ENCODE measurements at places on chromosomes 7 and 10. TPM values are rescaled to one million over a fixed set of nuclear protein-coding genes. Genes with fewer than 3 reads are reported as not detected.
A peak's percentile ranks its signal among the peaks of the same experiment; 100 is the strongest.

- DNase-seq = no peak
These were observed 495.2 kb downstream of the GLRX3 start for GRCh38 chr10:130631142-130632096.

DNA sequence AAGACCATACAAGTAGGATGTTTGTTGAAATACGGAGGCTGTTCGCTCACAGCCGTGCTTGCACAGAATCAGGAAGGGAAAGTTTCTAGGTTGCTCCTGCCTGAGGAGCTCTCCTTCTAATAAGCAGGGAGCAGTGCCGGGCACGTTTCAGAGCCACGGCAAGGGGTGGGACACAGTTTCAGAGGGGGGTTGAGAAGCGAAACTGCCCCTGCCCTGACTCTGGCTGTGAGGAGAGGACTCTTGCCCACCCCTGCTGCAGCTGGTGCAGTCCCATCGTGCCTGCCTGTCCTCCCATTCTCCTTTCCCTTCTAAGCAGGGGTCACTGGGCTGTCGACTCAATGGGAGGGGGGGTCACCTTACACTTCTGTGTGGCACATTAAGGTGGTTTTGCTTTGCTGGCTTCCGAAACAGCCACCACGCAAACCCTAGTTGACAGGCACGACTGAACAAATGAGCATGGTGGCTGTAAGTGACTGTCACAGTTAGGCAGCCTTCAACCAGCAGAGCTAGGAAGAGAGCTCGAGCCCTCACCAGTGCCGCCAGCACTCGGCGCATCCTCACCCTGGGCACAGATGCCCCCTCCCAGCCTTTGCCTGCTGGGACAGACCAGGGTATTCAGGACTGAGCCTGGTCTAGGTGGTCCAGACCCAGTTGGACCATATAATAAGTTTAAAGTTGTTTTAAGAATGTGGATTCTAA is 37.5 kb downstream of the ZNF467 start:
- no peak for DNase-seq

Gene SLC39A12
- not detected for total RNA-seq

- no peak for DNase-seq
These were observed 32.1 kb upstream of the PDSS1 start for GRCh38 chr10:26665080-26666048.

DNA sequence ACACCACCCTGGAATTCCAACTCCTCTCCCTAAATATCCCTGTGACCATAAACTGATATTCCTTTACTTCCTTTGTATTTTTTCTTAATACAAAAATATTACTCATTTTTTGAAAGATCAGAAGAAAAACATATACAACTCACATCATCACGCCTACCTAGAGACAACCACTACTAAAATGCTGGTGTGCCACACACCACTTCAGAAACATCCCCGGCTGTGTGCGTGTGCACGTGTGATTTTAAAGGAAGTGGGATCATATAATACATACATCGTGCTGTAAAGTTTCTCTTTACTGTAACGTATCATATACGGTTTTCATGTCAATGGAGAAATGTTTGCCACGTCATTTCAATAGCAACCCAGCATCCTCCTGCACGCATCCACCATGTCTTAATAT is 76.5 kb downstream of the ITIH5 start:
- no peak for DNase-seq

DNA sequence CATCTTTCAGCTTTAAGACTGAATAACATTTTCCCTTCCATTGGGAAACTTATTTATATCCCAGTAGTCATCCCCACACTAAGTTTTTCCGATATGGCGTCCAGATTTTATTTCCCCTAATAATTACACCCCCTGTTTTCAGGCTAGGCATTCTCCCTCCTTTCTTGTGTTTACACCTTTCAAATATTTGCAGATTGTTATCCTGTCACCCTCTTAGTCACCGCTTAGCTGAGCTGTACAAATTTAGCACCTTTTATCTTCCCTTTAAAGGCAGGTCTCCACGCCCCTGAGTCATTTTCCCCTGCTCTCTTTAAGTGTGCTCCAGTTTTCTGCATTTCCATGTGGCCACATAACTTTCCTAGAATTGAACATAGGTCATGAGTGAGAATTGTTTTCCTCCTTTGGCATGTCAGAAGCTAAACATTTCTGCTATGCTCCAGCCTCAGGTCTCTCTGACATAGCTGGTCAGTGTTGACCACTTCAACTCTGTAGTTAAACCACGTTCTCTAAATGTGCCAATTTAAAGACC is 47.4 kb downstream of the LRRC4 start:
- DNase-seq = peak; percentile 9

DNA sequence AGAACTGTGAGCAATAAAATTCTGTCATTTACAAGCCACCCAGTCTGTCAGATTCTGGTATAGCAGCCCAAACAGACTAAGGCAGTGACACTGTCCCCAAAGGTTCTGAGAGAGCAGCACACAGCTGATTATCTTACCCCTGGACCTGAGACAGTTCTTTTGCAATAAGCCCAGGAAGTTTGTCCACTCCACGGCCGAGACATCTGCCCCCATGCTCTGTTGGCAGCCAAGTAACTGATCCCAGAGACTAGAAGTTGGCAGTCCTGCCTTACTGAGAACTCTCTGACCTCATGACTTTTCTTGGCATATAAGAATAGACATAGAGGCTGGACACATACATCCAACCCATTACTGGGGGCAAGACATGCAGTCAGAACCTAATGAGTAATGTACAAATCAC is 243.0 kb upstream of the GRB10 start:
- DNase-seq = no peak

DNA sequence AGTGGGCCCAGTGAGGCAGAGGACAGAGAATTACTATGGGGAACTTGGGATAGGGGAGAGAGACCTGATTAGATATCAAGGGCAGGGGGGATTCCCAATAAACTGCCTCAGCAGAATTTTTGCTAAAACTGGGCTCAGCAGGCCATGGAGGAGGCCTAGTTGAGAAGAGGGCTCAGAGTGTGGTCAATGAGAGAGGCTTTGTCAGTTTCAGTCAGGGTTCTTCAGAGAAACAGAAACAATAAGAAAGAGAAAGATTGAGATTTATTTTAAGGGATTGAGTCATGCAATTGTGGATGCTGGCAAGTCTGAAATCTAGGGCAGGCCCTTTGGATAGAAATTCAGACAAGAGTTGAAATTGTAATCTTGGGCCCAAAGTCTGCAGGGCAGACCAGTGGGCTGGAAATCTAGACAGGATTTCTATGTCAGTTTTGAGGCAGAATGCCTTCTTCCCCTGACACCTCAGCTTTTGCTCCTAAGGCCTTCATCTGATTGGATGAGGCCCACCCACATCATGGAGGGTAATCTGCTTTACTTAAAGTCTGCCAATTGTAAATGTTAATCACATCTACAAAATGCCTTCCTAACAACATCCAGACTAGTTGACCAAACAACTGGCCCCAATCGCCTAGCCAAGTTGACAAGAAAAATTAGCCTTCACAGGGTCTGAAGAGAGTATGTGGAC is 33.5 kb upstream of the CCSER2 start:
- no peak for DNase-seq

- no peak for DNase-seq
These were observed 22.9 kb upstream of the ELFN1 start for GRCh38 chr7:1646957-1647891.

GRCh38 chr7:30032310-30033125 is 4.3 kb downstream of the PLEKHA8 start:
- peak; percentile 24 for DNase-seq
